ENCODE measurements at places on chromosomes 5 and 9.

DNA sequence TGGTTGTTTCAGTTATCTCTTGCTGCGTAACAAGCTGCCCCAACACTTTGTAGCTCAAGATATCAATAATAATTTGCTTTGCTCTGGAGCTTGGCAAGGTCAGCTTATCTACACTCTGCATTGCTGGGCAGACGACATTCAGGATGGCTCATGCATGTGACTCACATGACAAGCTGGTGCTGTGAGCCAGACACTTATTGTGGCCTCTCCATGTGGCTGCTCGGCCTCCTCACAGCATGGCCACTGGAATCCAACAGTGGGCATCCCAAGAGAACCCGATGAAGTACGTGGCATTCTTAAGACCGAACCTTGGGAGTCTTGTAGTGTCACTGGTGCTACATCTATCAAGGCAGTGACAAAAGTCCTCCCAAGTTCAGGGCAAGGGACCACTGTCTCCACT, 94.2 kb upstream of the MVB12B start:
- DNase-seq = no peak

GRCh38 chr5:161311146-161311708, 235.3 kb downstream of the GABRB2 start:
- no peak for DNase-seq

- DNase-seq = no peak
Measured at GRCh38 chr9:127388037-127388855, 8.7 kb upstream of the SLC2A8 start.

DNA sequence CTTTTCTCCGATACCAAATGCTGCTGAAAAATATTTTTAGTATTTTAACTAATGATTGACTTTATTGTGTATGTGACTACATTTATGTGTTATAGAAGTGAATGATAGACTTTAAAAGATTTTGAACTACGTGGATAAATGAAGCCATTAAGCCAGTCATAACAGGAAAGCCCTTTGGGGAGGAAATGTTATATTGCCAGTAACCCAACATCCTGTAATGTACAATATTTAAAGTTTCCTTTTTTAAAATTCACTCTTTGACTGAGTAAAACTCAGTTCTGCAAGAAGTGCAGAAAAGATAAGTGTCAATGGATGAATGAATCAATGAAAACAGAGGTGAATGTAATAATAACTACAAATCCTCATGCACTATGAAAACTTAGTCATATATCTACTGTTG, 102.6 kb upstream of the TLE4 start:
- DNase-seq = no peak

- DNase-seq = no peak
Measured at GRCh38 chr5:143506836-143507552, 103.5 kb upstream of the NR3C1 start.

DNA sequence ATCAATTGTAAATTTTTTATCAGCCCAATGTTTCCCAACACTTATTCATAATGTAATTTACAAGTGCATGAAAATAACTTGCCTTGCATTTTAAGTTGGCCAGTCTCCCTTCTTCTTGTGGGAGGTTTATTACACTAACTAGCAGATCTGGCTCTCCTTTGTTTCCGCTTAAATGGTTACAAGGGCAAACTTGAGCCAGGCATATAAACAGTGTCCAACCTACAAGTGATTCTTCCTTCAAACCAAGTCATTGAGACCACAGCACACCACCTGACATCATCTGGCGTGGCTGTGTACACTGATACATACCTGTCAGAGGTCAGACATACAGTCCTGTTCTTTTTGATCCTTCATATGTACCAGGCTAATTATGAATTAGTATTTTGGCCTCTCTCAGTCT, 80.1 kb downstream of the ALDH1A1 start:
- no peak for DNase-seq

GRCh38 chr9:36550135-36550534, 22.6 kb upstream of the MELK start:
- DNase-seq = no peak

DNA sequence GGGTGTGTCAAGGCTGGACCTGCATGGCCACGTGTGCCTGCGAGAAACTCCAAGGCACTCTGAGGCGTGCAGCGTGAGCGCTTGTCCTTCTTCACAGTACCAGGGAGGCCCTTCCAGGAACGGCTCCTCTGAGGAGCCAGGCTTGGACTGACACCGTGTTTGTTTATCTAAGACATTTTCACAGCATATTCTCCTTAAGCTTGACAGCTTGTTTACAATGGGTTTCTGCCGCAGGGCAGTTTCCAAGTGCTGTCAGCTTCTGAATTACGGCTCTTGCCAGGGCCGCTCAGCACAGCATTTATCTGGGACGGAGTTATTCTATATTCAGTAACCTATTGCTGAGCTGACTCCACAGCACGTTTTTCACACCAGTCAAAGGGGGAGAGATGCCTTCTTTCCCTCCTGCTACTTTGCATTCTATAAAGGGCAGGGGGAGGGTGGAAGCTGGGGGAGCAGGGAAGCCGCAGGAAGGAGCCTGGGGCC, 98.4 kb downstream of the LMNB1 start:
- DNase-seq = no peak

GRCh38 chr5:158234323-158235158, 375.6 kb upstream of the CLINT1 start:
- DNase-seq = no peak

DNA sequence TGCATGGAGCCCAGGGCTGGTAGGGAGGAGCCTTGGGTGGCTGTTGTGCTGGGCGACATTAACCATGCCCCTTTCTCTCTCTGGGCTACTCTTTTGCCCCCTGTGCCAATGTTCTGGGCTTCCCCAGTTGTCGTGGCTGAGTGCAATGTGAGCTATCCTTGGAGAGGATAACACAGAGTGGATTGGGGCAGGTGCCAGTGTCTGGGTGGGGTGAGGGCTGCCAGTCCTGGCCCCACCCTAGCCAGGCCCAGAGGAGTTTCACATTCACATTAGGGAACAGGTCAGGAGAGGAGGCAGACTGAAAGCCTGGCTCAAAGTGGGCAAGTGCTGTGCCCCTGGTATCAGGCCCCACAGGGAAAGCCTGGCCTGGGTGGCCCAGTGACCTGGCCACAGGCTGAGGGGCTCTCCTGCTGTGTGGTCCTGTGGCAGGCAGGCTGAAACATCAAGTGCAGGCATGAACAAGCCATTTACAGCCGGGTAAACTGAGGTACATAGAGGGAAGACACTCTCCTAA, 7.5 kb upstream of the NDST1 start:
- no peak for DNase-seq

DNA sequence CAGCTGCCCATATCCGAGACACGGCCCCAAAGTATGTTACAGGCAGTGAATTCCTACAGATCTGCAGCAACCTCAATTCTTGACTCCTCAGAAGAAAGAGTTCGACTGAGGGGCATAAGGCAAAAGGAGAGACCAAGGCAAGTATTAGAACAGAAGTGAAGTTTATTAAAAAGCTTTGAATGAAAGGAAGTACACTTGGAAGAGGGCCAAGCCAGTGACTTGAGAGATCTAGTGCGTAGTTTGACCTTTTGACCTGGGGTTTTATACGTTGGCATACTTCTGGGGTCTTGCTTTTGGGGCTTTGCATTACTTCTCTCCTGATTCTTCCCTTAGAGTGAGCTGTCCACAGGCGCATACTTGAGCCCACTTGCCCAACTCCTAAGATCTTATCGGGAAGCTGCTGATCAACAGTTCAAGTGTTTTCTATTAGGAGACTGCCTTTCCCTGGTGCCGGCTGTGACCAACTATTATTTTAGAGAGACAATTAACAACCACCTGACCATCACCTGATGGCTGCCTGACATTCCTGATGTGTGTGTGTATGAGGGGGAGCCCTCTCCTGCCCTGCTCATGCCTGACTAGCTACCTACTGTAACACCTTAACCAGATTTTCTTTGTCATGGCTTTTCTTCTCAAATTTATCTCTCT, 1.5 kb upstream of the DEPDC1B start:
- no peak for DNase-seq

- DNase-seq = no peak
Measured at GRCh38 chr5:139137697-139138096, 60.5 kb downstream of the SIL1 start.

DNA sequence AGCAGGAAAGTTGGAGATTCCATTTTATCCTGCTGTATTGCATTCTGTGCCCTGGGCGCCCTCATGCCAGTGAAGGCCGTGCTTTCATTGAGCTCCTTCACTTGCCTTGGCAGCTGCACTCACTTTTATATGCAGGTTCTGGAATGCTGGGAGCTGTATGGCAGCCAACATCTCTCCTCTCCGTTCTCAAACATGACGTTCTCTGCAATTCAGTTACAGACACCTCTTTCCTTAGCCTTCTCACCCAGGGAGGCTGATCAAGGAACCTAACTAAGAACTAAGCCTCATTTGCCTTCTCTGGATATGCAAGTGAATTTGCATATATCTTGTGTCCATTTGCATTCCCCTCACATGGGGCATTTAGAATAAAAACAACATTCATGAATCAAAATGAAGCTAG, 29.4 kb upstream of the PURA start:
- DNase-seq = no peak

Measured in NT2/D1 (cell line).